Transverse colon (tissue), 4 donors: ENCODE measurements at places on chromosomes 6 and 20.

- DNase-seq, result peak; percentile 70
Observed at GRCh38 chr6:132354517-132355167, 46.6 kb downstream of the MOXD1 start.

DNA sequence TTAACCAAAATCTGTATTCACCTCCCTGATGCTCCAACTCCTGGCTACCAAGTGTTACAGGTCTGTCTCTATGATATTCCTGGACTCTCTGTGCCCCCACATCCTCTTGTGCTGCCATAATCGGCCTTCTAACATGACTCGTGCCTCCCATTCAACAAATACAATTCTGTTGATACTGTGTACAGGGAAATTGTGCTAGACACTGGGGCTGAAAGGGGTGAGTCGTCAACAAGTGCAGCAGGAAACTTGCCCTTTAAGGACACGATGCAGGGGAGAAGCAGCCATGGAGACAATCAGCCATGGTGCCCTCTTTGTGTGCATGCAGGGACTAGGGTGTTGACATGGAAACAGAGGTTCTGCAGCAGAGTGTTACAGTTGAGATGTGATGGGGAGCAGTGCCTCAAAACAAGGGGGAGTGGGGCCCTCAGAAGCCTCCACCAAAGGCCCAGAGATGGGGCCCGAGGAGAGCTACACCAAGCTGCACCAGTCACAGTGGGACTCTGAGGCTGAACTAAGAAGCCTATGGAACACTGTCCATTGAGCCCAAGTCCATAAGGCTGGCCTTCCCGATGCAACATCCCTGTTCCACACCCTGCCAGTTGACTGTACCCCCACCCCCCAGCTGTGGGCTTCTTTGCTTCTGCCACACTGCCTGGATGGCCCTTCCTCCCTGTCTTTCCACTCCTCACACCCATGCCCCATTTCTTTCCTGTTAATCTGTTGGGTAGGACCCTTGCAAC is 3.1 kb downstream of the PCED1A start:
- DNase-seq, result no peak

- DNase-seq, result no peak
Observed at GRCh38 chr20:57066126-57066900, 200.1 kb downstream of the BMP7 start.

DNA sequence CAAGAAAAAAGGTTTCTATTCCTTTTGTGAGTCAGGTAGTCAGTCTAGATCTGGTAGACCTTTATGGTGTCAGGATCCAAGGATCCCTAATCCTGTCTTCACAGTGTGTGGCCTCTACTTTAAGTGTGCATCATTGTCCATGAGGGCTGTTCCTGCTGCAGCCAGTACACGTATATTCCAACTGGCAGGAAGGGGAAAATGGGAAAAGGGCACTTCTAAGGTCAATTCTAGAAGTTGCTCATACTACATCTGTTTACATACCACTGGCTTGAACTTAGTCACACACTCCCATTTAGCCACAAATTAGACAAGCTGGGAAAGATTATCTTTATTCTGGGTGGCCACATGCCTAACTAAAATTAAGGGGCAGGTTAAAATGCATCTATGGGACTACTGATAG is 9.7 kb upstream of the MMS22L start:
- no peak for DNase-seq

- no peak for DNase-seq
Observed at GRCh38 chr6:31383149-31383548, 20.2 kb upstream of the MICA start.

GRCh38 chr6:119781365-119781764 is 431.8 kb upstream of the MAN1A1 start:
- DNase-seq, result no peak

GRCh38 chr6:139468178-139468819 is 93.9 kb upstream of the CITED2 start:
- DNase-seq, result no peak

- DNase-seq, result peak; percentile 60
Observed at GRCh38 chr20:35598899-35599775, 16.5 kb upstream of the SPAG4 start.

DNA sequence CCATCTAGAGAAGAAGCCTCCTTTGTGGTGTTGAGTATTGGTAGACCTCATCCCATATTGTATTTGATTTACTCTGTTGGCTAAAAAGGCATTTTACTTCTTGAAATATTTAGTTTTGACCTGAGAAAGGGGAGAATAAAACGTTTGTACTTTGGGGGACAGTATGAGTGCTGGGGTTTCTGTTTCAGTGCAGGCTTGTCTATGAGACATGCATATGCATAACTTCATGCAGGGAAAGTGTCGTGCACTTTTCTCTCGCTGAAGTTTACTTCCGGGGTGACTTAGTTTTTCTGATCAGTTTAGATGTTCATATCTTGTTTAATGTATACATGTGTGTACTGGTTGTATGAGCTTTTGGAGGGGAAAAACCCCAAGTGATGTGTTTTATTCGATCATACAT is 59.5 kb downstream of the UTRN start:
- no peak for DNase-seq

DNA sequence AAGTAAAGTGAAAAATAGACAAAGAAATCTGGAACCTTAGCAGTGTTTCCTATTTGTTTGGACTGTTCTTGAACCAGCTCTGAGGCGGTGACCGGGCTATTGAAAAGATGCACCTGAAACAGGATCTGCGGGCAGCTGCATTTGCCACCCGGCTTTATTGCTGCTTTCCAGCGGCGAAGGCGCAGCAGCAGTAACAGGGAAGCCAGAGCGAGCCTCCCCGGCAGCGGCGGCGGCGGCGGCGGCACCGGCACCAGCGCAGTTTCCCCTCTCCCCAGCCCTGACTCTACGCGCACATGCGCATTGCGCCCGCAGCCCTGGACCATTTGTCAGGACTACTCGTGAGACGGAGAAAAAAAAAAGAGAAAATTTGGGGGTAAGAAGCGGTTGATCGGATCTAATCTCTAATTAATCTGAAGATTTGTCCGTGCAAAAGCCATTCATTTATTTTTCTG is at the start of gene L3MBTL3:
TSS of gene L3MBTL3 (plus strand) at position 290 of the 452 bp plus-strand sequence. CDS start 24,119 bp downstream, outside the sequence.
- peak; percentile 92 for DNase-seq

GRCh38 chr20:48064929-48065328 is 279.6 kb upstream of the SULF2 start:
- DNase-seq, result no peak

- no peak for DNase-seq
Observed at GRCh38 chr6:14127611-14128010, 10.0 kb downstream of the CD83 start.

DNA sequence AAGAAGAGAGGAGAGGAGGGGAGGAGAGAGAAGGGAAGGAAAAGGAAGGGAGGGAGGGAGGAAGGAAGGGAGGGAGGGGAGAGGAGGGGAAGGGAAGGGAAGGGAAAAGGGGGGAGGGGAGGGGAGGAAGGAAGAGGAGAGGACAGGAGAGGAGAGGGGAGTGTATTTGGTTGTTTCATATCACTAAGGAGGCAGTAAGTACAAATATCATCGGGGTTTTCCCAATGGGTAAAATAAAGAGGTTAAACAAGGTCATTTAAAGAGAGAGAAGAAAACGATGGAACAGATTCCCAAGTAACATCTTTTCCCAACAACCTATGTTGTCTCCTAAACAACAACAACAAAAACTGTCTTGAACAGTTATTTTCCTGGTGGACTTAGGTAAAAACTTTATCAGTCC is 43.6 kb downstream of the MBOAT1 start:
- DNase-seq, result no peak

- DNase-seq, result no peak
Observed at GRCh38 chr20:18041462-18041861, 16.3 kb downstream of the OVOL2 start.

DNA sequence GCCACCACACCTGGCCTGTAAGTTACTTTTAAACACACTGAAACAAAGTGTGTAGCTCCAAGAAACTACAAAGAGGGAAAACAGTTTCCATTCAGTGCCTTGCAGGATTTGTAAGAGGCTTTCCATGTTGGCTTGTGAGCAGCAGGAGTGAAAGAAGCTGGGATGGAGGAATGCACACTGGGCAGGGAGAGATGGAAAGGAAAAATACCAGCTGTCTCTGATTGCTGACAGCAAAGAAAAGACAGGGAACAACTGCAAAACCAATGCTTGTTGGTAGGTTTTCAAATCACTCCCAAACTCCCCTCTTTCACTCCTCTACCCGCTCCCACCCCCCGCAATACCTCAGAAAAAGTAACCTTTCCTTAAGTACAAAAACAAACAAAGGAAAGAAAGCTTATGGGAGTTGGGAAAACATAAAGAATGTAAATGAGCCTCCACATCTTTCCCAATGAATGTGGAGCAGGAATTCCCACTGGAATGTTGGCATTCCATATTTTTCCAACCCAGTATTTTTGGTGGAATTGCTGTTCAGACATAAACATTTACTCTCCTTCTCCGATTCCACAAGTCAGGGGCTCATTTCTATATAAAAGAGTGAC is 166.1 kb downstream of the THBS2 start:
- no peak for DNase-seq

- no peak for DNase-seq
Observed at GRCh38 chr6:29826271-29826670, 1.4 kb upstream of the HLA-G start.

DNA sequence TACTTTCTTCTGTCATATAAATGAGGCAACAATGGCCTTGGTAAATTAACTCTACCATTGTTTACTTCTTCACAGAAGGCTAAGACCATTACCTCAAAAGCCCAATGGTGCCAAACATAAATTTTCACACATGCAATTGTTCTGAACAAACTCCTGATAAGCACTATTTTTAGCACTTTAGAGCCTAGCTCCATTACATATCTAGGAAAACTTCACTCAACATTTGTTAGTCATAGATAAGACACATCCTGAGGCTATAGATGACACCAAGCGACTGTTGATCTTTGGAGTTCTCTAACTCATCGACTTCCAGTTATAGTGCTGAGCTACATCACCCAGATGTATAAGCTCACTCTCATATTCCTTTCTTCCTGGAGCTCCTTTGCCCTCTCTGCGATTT is 245.9 kb downstream of the EYS start:
- no peak for DNase-seq

GRCh38 chr6:33173535-33174180 is 18.6 kb downstream of the COL11A2 start:
- no peak for DNase-seq

DNA sequence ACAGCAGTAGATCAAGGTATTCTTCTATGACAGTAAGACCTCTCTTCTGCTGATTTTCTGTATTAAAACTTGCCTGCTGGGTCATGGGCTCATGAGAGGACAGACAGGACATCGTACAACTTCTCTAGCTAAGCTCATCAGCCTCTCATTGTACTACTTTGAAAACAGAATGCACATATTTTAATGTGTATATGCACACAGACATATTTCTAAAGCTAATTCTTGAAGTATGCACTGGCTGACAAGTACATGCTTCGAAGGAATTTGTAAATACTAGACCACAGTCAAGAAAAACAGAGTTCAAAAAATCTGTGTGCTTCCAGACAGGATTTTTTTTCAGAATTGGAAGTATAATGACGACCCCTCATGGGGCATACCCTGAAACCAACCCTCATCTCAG is 81.7 kb upstream of the CD83 start:
- DNase-seq, result no peak

GRCh38 chr6:158008864-158009113 is 27.1 kb downstream of the SYNJ2 start:
- no peak for DNase-seq

DNA sequence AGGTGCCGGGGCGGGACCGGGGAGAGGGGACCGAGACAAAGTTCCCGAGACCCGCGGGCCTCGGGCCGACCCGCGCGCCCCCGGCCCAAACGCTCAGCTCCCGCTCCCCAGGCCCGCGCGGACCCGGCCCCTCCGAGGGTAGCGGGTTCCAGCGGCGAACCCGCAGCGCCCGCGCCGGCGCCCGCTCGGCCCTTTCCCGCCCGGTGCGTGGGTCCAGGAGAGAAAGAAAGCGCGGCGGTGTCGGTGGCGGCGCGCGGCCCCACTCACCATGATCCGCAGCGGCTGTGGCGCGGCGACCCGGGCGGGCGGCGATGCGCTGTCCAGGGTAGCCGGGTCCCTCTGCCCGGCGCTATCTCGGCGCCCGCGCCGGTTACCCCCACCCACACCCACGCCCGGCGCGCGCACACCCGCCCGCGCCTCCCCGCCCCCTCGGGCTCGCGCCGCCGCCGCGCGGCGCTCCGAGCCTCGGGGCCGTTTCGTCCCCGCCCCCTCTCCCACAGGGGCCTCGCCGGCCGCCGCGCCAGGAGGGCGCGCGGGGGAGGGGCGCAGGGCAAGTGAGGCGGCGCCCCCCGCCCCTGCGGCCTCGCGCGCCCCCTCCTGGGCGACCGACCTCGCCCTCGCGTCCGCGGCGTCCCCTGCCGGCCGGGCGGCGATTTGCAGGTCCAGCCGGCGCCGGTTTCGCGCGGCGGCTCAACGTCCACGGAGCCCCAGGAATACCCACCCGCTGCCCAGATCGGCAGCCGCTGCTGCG is at the start of gene ELOVL2:
TSS of gene ELOVL2 (minus strand) at position 345 of the 751 bp plus-strand sequence. CDS start at position 270, 75 bp downstream.
- DNase-seq, result no peak

DNA sequence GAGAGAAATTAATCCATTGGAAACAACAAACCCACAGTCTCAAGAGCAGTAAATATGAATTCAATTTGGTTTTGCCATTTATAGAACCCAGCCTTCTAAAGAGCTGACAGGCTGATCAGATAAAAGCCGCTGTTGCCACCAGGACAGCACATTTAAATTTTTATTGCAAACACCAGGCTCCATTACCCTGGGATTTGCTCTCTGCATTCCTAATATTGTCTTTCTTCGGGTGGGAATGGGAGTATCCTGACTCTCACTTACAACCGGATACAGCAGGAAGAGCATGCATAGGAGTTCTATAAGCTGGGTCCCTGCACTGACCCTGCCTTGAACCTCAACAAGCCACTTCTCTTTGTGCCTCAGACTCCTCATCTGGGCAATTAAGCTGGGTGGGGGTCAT is 142.9 kb downstream of the LRFN2 start:
- no peak for DNase-seq

- no peak for DNase-seq
Observed at GRCh38 chr6:42017021-42017643, 33.2 kb upstream of the TAF8 start.
